ENCODE measurements at places on chromosomes 12 and 14. TPM values are rescaled to one million over a fixed set of nuclear protein-coding genes. Genes with fewer than 3 reads are reported as not detected.

DNA sequence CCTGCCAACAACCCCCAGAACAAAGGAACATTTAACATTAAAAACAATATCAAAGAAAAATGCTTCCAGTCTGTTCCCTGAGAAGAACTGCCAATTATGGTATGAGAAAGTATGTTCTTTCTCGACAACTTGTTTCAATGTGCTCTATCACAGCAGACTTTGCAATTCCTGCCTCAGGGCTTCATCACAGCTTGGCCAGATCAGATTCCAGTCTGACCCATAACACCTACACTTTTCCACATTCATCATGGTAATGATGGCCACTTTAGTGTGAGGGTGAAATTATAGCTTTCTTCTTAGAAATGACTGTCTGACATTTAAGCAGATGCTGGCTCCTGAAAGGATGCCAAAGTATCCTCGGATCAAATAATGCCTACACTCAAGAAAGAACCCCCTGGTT is 17.0 kb downstream of the NEK9 start:
- DNase-seq = no peak

- DNase-seq = peak; percentile 86
These were observed 1.4 kb upstream of the ZFP36L1 start for GRCh38 chr14:68794130-68794850.

The SSPN gene
- total RNA-seq = not detected

DNA sequence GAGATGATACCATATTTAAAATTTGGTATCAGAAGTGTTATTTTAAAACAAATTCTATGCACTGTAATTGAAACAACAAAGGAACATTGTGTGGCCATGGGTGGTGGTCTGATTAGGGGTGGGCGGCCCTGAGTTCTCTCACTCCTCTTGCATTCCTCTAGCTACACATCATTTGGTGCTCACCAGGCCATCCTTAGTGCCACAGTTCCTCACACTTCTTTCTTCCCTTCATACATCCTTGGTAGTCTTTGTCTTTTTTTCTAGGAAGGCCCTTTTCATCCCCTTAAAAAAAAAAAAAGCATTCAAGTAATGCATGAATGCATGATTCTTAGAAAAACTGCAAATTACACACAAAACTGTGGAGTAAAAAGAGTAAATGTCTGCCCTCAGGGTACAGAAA is 2.4 kb upstream of the MANSC4 start:
- no peak for DNase-seq

GRCh38 chr14:100293497-100294212 is 12.6 kb downstream of the SLC25A29 start:
- no peak for DNase-seq
